ENCODE measurements at places on chromosomes 5 and 9.
A peak's percentile ranks its signal among the peaks of the same experiment; 100 is the strongest.

DNA sequence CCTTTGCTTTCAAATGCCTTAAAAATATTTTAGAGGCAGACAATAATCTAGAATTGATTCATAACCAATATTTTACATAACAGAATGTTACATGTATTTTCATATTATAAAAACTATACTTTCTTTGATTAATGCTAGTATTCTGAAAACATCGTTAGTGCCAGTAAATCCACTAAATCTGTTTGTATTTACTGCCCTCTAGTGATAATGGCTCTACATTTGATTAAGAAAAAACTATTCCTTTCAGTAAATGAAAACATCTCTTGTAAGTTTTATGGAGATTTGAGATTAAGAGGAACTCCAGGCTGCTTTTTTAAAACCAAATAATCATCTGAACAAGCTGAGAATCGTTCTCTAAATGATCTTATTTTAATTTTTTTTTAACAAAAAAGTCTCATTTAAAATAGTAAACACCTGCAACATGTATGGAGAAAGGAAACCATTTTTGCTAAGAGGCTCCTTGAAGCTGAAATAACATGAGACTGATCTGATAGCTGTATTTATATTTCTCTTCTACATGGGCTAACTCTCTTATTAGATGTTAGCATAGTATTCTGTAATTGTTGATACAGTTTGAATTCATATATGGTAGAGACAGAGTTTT lies 424.7 kb downstream of the RAB3C start:
- DNase-seq, result no peak

GRCh38 chr5:60492958-60493357 lies 207.0 kb downstream of the DEPDC1B start:
- DNase-seq, result no peak

GRCh38 chr5:63959177-63959982 lies 2.9 kb downstream of the HTR1A start:
- no peak for DNase-seq

DNA sequence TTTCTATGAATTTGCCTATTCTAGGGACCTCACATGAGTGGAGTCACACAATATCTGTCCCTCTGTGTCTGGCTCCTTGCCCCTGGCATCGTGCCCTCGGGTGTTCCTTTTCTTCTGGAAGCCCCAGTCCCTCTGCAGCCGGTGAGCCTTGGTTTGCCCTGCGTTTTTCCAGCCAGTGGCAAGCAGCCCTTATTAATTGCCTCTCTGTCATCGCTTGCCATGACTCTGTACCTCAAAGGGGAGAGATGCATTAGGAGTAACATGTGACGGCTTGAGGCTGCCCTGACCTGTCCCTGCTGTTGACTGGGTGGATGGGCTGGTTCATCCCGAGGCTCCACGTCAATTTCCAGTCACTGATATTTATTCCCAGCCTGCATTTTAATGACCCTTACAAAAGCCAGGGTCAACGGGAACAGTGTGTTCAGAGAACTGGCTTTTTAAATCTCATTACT lies 87.3 kb downstream of the CFAP90 start:
- DNase-seq, result no peak

DNA sequence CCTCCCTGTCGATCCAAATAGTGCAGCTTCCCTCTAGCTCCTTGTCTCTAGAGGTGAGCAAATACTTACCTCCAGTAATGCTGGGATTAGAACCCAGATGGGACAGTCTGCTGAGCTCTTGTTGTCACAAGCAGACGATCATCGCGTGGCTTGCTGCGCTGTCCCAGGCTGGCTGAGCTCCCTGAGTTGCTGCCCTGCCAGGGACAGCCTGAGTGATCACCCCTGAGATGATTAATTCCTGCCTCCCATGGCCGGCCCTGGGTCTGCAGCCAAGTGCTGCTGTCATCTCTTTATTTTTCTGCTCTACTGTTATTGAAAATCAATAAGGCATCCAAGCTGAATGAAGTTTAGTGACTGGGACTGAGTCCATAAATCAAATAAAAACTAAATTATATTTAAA lies 94.0 kb upstream of the ALDH1B1 start:
- DNase-seq, result no peak

- no peak for DNase-seq
These were observed 7.1 kb downstream of the ABCA2 start for GRCh38 chr9:137020771-137021567.

DNA sequence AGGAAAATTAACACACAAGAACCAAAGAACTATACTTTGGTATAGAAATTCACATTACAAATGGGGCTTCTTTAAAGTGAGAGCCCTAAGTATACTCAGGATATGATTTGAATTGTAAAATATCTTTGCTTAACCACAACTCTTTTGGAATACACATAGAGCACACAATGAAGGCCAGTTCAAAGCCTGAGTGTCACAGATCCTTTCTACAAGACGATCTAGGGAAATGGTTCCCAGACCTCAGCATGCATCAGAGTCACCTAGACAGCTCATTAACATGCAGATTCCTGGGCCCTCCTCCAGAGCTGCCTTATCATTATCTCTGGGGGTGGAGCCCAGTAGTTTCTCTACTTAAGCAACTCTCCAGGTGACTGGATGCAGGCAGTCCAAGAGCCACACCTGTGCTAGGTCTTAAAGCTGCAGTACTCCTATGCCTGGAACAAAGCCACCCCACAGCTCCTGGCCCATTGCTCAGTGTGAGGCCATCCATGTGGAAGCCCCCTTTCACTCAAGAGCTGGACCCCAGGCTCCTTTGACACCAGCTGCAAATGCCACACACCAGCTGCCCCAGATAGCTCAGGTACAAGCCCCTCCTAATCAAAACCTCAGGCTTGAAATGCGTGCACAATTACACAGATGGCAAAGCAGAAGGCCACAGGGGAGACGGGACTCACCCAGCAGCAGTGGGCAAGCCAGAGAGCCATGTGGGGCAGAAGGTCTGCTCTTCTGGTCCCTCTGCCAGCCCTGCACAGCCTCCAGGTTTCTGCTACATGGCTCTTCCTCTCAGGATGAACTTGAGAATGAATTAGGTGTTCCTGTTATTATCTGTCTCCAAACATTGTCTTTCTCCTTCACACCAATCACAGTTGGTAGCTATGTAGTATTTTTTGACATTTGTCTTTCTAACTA lies 106.1 kb downstream of the SH3TC2 start:
- no peak for DNase-seq

DNA sequence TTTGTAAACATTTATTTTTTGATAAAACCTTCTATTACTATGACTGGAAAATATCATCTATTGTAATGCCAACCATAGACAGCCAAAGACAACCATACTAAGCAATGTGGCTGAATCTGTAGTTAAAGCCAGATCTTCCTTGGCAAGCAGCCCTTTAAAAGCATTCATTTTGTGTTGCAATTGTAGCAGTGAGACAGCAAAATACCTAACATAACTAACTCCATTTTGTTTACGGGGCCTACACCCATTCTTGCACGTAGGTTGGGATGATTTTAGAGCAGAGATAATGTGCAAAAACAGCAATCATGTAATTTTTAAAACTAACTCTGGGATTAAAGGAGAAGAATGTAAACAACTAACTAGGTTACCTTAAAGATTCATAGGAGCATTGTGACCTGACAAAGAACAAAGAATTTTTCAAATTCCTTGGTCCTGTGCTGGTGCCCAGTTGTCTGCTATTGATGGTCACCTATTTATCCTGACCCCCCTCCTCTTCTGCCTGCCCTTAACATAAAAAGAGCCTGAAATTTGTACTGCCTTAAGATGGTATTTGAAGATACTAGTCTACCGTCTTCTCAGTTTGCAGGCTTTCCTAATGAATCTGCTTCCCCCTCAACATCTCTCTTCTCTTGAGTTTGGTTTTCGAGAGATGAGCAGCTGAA lies 10.6 kb downstream of the IFNA1 start:
- DNase-seq, result no peak

GRCh38 chr9:127555840-127556820 lies 55.9 kb upstream of the STXBP1 start:
- peak; percentile 83 for DNase-seq

- no peak for DNase-seq
These were observed 26.6 kb downstream of the ENHO start for GRCh38 chr9:34496149-34496712.

All from non-pigmented ciliary epithelial cell (primary cell).